ENCODE measurements at places on chromosomes 3 and 15.
A peak's percentile ranks its signal among the peaks of the same experiment; 100 is the strongest.

- DNase-seq = no peak
Measured at GRCh38 chr3:108106031-108106430, 15.2 kb upstream of the CD47 start.

- no peak for DNase-seq
Measured at GRCh38 chr3:13963137-13963886, 83.4 kb upstream of the WNT7A start.

GRCh38 chr15:84817466-84818081 lies 418 bp downstream of the ALPK3 start:
- no peak for DNase-seq

DNA sequence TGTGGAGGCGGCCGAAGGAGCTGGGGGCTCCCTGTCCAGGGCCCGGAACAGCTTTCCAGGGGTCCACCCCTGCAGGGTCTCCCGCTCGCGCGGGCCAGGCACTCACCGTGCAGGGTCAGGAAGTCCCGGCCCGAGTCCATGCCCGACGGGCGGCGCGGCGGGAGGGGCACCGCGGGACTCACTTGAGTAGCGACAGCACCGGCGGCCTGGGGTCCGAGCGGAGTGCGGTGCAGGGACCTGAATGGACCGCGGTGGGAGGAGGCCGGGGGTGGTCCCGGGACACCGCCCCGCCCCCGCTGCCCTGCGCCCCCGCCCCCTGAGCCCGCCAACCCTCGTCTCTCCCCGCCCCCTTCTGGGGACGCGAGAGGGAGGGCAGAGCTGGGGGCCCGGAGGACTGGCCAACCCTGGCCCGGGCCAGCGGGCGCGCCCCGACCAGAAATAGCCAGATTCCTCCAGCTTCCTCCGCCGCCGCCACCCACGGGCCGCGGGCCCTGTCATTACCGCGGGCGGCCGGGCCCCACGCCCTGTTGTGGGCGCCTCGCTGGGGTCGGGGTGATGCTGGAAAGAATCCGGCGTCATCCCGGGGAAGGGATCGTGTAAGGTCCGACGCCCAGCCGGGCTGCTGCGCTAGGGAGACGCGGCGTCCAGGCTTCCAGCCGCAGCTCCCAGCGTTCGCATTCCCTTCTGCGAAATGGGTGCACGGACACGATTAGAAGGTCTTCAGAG lies at the start of gene PLCD1:
PLCD1 (minus strand) TSS at position 243 of the 726 bp plus-strand sequence; CDS start at position 140, 103 bp downstream.
- DNase-seq = peak; percentile 35

- no peak for DNase-seq
Measured at GRCh38 chr3:50177346-50177745, 14.1 kb upstream of the GNAT1 start.

GRCh38 chr15:100812802-100813201 lies 66.8 kb upstream of the ALDH1A3 start:
- DNase-seq = no peak

DNA sequence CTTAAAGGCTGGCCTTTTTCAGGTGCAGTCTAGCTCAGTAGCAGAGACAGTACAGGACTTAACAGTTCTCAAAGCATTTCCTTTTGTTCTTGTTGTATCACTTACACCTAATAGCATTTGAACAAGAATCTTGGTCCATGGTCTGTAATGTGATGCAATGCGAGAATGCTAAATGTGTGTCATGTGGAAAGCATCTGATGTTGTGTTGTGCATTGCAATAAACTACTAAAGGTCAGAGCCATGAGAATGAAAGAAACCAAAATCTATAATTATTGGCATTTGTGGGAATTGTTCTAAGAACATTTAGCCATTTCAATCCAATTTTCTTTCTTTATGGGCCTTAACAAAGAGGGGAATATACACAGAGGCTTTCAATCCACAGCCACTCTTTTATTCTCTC lies 324.5 kb upstream of the ROBO2 start:
- DNase-seq = no peak

DNA sequence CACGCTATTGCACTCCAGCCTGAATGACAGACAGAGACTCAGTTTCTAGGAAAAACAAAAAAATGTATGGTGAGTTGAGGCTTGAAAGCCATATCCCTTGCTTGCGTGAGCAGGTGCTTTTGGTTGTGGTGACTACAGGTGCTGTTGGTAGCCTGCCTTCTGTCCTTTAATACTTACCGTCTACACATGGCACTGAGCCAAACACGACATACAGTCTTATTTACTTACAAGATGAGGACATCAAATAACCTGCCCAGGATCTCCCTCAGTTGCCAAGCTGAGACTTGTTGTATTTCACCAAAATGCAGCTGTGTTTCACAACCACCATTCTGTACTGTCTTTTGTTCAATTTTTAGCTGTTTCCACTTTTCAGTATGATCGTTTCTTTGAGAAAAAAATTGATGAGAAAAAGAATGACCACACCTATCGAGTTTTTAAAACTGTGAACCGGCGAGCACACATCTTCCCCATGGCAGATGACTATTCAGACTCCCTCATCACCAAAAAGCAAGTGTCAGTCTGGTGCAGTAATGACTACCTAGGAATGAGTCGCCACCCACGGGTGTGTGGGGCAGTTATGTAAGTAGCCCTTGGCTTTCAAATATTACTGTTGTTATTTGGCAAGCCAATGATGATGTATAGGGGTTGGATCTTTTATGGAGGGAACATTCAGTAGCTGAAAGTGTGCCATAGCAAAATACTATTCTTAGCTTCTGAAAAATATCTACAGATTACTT lies 6.5 kb downstream of the ALAS1 start:
- no peak for DNase-seq

GRCh38 chr3:19811689-19812088 lies 122.3 kb downstream of the EFHB start:
- no peak for DNase-seq

DNA sequence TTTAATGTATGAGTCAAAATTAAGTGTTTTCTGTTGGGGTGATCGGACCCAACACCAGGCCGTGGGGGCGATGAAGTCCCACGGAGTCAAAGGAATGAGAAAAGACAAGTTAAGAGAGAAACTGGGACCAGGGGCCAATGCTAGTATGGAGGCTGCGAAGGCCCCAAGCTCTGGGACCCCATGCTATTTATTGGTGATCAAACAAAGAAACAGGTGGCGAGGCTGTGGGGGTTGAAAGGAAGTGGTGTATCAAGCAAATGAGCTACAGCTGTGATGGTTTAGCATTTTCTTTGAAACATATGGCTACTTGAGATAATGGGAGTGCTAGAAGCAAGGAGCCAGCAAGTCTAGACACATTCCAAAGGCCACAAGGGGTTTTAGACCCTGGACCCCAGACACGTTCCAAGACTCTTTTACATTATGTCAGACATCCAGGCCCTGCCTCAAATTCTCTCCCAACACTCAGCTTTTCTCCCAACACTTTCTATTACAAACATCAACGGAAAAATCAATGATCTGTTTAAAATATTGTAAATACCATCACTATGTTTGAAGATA lies 56.0 kb upstream of the SNRPN start:
- DNase-seq = no peak

- no peak for DNase-seq
Measured at GRCh38 chr3:107627962-107628542, 105.3 kb downstream of the BBX start.

DNA sequence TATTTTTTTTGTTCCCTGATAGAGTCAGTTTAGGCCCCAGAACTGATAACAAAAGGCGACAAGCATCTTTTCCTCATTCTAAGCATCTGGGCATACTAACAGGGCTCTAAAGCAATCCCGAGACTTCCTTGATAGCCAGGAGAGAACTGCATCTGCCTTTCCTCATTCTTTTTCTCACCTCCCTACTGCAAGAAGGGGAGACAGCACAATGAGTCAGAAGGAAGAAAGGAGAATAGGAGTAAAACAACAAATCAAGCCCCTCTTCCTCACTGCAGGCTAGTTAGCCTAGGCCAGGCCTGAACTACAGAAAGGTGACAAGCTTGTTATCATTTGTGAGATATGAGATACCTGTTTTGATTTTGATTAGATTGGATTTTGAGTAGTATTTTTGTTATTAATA lies 97.9 kb downstream of the NAALADL2 start:
- no peak for DNase-seq

GRCh38 chr15:90482124-90483011 lies 47.4 kb upstream of the CRTC3 start:
- peak; percentile 45 for DNase-seq

DNA sequence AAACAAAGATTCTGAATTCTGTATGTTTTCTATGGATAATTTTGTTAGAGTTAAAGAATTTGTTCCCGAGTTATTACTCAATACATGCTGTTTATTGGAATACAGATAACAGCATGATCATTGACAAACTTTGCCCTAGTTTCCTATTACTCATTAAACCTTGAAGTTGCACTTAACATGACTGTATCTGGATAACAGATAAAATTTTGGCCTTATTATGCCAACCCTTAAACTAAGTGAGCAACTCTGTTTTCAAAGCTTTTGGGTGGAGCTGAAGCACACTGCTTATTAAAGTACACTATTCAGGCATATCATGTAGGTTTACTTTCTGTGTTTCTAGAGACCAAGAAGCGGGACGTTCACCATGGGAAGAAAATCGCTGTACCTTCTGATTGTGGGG lies at the start of gene AADAC:
AADAC (plus strand) TSS at position 318 of the 400 bp plus-strand sequence; CDS start at position 365, 47 bp downstream.
- DNase-seq = no peak

DNA sequence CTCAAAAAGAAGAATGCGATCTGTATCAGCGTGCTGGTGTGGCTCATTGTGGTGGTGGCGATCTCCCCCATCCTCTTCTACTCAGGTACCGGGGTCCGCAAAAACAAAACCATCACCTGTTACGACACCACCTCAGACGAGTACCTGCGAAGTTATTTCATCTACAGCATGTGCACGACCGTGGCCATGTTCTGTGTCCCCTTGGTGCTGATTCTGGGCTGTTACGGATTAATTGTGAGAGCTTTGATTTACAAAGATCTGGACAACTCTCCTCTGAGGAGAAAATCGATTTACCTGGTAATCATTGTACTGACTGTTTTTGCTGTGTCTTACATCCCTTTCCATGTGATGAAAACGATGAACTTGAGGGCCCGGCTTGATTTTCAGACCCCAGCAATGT lies 1.3 kb downstream of the P2RY1 start:
- DNase-seq = no peak

DNA sequence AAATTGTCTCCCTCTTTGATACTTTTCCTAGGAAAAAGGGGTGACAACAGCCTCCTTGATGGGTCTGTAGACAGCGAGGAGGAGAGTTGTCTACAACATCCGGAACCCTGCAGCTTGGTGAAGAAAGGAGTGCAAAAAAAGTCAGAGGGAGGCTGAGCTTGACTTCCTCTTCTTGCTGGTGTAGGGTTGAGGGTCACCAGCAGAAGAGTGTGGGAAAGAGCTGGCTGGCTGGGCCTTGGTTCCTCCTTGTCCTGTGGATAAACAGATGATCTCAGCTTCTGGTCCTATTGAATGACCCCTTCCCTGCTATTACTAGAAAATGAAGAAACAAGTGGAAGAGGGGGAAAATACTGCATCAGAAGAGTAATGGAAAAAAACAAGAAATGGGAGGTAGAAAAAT lies 20.4 kb downstream of the SLC7A14 start:
- DNase-seq = no peak

DNA sequence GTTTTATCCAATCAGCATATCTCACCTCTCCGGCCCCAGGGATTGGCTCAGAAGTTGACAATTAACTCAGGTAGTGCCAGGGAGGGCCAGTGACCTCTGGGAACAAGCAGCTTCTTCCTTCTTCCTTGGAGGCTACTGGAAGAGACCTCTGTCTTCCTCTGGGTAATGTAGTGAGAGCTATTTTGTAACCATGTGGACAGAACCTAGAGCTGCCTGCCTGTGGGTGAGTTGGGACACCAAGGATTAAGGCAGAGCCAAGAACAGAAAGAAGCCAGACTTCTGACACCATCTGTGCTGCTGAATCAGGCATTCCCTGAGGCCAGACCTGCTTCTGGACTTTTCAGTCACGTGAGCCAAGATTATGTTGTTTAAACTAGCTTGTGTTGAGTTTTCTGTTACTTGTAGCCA lies 5.9 kb upstream of the NDUFAF1 start:
- DNase-seq = no peak

- no peak for DNase-seq
Measured at GRCh38 chr3:154095832-154096421, 25.3 kb upstream of the ARHGEF26 start.

GRCh38 chr3:149646181-149646766 lies 11.6 kb downstream of the WWTR1 start:
- no peak for DNase-seq

- DNase-seq = no peak
Measured at GRCh38 chr15:60419753-60420152, 22.0 kb upstream of the ANXA2 start.
